Hematopoietic multipotent progenitor cell treated with erythropoietin and hydrocortisone succinate and interleukin-3 and kit ligand, for 15 days (in vitro differentiated cells): ENCODE measurements at places on chromosomes 13 and 19.
A peak's percentile ranks its signal among the peaks of the same experiment; 100 is the strongest.

DNA sequence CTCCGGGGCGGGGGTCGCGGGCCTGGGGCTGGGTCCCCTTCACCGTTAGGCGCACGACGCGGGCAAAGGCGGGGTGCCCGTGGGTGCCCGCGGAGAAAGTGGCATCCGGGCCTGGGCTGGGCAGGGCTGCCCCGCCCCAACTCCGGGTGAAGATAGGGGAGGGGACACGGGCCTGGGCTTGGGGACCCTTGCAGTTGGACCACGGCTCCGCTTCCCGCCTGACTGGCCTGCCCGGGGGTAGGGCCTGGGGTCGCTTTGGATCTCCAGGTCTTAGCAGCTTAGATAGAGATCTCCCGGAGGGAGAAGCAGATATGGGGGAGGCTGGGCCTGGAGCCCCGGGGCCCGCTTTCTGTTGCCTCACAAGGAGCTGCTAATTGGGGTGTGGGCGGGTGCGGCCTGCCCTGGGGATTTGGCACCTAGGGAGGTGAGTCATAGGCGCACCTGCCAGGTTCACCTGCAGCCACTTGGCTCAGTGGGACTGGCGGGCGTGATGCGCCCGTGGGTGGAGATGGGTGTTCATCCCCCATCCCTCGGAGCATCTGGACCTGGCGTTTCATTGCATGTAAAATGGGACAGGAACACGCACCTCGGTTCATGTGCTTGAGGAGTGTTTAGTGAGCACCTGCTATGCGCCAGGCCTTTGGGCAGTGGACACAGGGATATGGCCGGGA, 585 bp downstream of the MAP1S start:
- DNase-seq = no peak

GRCh38 chr13:30334663-30335386, 27.5 kb upstream of the KATNAL1 start:
- peak; percentile 68 for DNase-seq

DNA sequence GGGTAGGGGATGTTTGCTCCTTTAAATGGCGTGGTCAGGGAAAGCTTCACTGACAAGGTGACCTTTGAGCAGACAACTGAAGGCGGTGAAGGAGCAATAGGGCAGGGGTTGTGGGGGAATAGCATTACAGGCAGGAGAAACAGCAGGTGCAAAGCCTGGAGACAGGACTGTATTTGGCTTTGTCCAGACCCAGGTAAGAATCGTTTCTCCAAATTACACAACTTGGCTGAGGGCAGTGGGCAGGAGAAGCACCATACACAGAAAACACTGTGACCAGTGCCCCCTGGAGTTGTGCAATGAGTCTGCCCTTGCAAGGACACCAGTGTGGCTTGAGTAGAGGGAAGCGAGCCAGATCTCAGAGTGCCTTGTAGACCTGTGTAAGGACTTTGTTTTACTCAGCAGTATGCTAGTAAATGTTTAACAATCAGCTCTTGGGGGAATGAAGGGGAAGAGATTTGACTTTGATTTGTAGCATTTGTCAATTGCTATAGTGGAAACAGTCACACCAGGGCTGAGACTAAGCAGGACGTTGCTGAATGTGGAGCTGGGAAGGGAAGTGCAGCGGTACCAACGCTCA, 360.0 kb downstream of the DCT start:
- no peak for DNase-seq

DNA sequence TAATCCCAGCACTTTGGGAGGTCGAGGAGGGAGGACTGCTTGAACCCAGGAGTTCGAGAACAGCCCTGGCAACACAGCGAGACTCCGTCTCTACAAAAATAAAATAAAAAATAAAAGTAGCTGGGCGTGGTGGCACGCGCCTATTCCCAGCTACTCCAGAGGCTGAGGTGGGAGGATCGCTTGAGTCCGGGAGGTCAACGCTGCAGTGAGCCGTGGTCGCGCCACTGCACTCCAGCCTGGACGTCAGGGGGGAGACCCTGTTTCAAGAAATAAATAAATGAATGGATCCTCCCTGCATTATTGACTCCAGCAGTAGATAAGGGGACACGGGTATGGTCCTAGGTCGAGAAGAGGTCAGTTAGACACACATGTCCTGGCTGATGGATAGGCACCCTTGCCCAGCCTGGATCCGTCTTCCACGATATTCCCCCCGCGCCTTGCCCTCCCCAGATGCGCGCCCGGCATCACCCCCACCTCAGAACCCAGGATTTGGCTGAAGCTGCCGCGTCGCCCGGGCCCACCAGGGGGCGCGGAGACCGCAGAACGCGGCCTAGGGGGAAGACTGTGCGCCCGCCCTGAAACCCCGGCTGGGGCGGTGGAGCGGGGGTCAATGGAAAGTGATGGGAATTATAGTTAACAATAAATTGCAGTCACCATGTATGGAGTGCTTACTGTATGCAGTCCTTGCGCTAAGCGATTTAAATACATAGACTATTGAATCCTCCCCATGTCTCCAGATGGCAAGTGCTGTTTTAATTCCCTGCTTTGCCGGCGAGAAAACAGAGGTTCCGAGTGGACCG, 2.1 kb upstream of the HOOK2 start:
- peak; percentile 77 for DNase-seq

DNA sequence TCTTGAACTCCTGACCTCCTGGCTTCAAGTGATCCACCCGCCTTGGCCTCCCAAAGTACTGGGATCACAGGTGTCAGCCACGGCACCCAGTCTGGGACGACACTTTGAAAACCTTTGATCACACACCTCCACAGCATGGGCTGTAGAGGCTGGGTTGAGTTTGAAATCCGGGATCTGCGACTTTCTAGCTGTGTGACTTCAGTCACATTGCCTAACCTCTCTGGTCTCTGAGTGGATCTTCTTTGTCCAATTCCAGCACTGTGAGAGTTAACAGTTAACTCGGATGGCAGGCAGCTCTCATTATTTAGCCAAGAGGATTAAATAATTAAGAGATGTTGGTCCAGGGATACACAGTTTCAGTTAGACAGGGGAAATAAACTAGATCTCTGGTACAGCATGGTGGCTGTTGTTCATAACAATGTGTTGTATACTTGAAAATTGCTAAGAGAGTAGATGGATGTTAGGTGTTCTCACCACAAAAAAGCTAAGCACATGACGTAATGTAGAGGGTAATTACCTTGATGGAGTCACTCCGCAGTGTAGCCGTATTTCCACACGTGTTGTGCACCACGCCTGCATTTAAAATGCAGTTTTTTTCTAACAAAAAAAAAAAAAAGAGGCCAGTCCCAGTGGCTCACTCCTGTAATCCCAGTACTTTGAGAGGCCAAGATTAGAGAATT, 1.9 kb downstream of the GALP start:
- DNase-seq = no peak

DNA sequence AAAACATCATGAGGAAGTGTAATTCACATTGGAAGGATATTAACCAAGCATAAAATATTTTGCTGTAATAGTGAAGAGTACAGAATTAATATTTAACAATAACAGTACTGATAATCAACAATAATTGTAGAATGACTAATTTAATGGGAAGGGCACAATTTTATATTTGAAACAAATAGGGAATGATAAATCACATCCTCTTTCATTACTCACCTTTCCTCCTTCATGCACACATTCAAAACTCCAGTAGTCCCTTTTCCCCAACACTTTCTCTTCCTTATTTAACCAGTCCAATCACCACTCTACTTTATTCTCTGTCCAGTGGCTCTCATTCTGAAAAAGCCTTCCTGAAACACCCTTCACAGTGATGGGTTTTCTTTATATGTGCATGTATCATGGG, 110.8 kb upstream of the POSTN start:
- DNase-seq = no peak

DNA sequence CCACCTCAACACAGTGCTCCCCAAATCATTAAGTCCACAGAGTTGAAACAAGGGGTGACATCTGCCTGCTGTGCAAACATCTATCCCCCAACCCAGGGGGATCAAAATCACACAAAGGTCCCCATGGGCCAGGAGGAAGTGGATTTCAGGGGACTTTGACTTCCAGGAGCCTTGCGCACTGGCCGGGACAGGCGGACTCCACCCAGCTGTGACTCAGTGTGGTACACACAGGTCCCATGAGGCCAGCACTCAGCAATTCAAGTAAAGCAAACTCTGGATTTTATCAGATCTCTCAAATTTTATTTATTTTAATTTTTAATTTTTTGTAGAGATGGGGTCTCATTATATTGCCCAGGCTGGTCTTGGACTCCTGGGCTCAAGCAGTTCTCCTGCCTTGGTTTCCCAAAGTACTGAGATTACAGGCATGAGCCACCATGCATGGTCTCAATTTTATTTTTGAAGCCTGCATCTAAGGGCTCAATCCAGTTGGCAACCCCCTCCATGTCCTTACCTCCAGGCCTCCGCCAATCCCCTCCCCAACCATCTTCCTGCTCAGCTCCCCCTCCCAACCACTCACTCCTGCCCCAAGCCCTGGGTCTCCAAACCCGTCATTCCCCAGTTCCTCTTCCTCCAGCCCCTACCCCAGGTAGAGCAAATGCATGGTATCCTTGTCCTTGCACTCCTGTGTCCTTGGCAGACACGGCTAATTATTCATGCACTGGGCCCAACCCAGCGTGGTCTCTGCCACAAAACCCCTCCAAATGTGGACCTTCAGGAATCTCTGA, 18.2 kb downstream of the ARHGAP33 start:
- no peak for DNase-seq

GRCh38 chr19:50662651-50663481, 13.6 kb downstream of the C19orf81 start:
- no peak for DNase-seq

DNA sequence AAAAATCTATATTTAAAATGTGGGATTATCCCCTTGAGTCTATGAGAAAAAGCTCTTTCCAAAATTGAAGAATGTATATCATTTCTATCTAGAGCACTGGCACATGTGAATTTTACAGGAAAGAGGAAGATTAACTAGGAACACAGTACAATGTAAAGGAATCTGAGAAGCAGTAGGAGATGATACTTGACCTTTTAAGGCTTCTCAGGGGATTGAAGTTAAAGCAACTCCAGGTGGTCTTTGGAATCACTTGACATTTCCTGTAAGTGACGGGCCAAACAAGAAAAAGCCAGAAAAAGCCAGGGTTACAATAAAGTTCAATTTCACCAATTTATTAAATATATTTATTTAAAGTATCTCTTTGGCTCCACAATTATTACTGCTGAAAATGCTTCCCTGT, 1373.9 kb downstream of the OLFM4 start:
- no peak for DNase-seq

DNA sequence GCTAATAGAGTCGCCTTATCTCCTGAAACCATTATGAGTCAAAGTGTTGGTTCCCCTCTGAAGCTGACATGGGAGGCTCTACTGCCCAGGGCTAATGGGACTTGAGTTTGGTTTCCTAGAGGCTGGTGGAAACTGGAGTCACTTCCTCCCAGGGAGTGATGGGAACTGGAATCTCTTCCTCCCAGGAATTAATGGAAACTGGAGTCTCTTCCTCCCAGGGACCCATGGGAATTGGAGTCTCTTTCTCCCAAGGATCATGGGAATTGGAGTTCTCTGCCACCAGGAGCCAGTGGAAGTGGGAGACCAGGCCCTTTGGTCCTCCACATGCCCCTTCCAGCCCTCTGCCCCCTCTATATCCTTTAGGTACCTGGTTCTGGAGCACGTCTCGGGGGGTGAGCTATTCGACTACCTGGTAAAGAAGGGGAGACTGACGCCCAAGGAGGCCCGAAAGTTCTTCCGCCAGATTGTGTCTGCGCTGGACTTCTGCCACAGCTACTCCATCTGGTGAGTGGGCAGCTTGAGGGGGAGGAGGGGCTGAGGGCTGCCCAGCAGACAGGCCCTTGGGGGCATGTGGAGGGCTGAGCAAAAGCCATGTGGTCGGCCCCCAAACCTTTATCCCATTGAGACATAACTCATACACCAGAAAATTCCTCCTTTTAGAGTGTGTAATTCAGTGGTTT, 5.5 kb downstream of the BRSK1 start:
- no peak for DNase-seq

DNA sequence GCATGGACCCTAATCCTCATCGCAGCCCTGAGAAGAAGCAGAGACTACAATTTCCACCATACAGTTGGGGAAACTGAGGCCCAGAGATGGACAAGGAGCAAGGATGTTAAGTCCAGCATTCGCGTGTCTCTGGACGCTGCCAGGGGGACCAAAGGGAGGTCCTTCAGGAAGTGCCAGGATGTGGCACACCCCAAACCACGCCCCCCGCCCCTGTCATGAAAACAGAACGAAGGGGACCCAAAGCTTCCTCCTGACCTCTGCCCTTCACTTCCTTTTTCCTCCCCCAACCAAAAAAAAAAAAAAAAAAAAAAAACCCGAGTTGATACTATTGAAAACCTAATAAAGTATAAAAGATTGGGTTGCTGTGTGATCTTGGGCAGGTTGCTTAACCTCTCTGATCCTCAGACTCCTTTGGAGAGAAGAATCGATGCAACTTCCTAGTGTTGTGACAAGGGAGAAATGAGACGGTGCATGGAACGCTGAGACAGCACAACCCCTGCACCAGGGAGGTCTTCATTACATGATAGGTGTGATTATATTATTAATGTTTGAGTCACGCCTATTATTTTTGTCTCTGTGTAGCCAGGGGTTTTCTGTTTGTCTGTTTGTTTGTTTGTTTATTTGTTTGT, 2.7 kb upstream of the ZBTB7A start:
- no peak for DNase-seq

DNA sequence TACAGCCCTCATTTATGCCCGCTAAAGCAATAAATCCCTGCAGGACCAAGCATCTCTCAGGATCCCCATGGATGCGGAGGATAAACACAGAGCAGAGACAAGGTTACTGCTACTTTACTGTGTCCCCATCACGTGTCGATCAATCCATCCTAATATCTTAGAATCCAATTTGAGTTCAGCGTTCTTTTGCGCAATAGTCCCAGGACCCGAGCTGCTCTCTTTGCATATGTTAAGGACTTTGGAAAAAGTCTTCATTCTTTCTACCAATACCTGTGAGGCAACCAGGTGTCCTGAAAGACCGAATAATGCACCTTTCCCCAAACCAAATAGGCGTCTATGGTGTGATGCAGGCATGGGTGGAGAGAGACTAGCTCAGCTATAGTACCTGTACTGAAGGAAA, 38.0 kb upstream of the URAD start:
- DNase-seq = no peak

DNA sequence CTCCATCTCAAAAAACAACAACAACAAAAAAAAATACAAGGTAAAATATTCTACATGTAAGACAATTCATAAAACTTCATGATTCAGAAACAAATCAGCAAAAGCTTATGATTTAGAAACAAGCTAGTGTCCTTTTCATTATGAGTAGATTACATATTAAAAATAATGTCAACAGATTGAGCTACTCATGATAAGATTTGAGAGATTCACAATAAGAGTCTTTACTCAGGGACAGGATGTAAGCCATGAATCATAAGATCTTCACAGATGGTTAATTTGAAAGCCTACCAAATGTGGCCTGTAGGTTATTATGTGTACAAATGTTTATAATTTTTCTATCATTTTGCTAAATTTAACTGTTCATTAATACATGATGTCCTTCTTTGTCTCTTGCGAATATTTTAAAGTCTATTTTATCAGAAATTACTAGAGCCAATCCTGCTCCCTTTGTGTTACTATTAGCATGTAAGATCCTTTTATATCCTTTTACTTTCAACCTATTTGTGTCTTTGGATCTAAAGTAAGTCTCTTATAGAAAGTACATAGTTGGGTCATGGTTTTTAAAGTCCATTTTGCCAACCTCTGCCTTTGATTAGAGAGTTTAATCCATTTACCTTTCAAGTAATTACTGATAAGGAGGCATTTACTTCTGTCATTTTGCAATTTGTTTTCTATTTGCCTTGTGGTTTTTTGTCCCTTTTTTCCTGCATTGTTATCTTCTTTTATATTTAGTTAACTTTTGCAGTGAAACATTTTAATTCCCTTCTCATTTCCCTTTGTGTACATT, 68.3 kb upstream of the RXFP2 start:
- DNase-seq = no peak
